ENCODE measurements at places on chromosomes 12 and 14.

DNA sequence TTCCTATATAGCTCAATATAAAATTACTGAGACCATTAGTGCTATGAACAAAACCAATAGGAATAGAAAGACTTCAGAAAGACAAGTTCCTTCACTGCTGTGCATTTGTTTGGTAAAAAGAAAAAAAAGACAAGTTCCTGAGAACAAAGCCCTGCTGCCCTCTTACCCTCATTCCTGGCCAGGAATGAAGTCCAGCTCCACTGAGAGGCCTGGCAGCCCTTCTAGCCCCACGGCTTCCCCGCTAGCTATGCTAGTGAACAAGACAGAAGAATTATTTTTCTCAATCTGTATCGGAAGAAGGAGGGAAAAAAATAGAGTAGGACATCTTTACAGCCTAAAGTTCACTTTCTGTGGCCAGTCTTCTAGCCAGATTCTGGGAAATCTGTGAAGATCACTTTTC lies 1.6 kb downstream of the MFAP5 start:
- DNase-seq, result no peak

GRCh38 chr14:81464253-81465002 lies 64.3 kb upstream of the STON2 start:
- DNase-seq, result peak; percentile 42

- no peak for DNase-seq
These were observed 10.8 kb downstream of the NGB start for GRCh38 chr14:77260199-77260598.

DNA sequence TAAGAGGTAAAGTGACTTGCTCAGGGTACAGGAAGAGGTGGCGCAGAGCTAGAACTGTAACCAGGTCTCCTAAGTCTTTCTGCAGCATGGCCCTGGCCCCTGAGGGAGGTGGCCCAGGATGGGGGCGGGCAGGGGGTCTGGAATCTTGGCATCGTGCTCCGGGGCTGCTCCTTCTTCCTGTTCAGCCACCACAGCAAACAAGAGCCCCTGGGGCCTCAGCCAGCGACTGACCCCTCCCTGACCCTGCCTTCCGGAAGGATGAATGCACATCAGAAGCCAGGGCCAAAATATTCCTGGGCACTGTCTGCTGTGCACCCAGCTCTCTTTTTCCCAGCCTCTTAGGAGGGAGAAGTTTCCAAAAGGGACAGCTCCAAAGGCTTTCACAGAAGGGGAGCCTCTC lies 242.8 kb downstream of the DPF3 start:
- no peak for DNase-seq

- DNase-seq, result no peak
These were observed 41.3 kb downstream of the CDC42BPB start for GRCh38 chr14:103016071-103016470.

- no peak for DNase-seq
These were observed 20.1 kb downstream of the SPRING1 start for GRCh38 chr12:116717466-116718437.

GRCh38 chr12:53618275-53618674 lies 7.9 kb downstream of the ATF7 start:
- no peak for DNase-seq

GRCh38 chr14:104870368-104871144 lies 5.5 kb downstream of the CEP170B start:
- DNase-seq, result no peak

DNA sequence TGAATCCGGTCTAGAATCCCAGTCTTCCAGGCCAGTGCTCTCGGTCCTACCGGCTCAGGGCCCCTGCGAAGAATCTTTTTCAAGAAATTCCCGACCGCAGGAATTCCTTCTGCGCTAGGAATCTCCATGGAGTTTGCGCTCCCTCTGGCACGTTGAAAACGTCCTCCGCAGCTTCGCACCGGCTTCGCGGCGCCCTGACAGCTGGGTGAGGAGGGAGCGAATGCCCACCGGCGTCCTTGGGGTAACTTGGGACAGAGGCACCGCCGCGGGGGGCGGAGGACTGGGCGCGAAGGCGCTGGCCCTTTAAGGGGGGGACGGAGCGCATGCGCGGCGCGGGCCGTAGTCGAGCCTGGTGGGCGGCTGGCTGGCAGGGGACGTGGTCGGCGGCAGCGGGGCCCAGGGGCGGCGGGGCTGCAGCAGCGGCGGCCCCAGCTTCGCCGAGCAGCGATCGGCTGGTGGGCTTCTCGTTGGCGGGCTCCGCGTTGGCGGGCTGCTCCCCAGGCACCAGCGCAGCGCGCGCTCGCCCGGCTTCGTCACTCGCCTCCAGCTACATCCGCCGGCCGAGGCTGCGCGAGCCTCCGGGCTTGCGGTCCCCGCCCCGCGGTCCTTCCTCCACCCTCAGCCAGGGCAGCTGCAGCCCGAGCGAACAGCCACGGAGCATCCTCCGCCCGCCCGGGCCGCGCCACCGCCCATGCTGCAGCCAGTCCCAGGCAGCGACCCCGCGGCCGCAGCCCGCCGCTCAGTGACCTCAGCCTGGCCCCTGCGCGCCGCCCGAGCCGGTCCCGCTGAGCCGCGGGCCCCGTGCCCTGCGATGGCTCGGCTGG lies at the start of gene VASH1:
Gene VASH1 (plus strand): TSS at position 333 of the 824 bp plus-strand sequence. CDS start 1,354 bp downstream, outside the sequence.
- DNase-seq, result no peak

DNA sequence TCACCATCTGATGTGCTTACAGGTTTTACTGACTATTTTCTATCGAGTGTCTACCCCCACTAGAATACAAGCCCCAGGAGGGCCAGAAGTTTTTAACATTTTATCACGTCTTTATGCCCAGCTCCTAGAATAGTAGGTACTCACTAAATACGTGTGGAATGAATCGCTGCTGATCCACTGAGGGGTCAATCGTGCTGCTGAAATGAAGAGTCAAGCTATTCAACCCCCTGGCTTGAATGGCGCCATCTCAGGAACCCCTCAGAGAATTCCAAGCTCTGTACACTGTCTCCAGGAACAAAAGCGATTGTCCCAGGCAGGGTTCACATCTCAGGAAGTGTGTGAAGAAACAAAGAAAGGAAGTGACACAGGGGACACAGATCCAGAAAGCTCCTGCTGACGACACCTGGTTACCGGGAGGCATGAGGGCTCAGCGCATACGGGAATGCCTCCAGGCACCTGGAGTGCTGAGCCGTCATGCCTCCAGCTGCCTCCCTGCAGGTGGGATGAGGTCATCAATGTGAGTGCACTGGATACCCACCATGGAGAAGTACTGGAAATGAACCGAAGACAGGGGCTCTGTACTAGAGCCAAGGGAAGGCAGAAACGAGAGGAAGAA lies 45.6 kb downstream of the PITPNM2 start:
- no peak for DNase-seq

- no peak for DNase-seq
These were observed 79.0 kb downstream of the IFNG start for GRCh38 chr12:68080577-68080976.

- DNase-seq, result no peak
These were observed 215.7 kb downstream of the KIF26A start for GRCh38 chr14:104353921-104354701.

- DNase-seq, result no peak
These were observed 23.8 kb upstream of the KIF26A start for GRCh38 chr14:104114421-104115130.

DNA sequence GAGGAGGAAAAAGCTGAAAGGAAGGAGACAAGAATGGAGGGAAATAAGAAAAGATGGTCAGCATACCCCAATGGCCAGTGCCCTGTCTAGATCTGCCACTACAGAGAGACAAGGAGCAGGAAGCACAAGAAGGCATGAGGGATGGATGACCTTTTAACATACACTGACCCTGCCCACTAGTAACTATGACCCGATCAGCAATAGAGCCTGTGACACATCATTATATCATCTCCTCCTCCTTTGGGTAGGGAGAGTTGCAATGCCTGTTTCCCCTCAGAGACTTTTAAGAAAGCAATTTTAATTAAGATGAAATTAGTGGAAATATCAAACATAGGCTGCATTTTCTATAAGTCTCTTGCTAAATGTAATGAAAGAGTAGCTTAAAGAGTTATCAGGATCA lies 4.7 kb upstream of the SLC2A13 start:
- DNase-seq, result no peak

DNA sequence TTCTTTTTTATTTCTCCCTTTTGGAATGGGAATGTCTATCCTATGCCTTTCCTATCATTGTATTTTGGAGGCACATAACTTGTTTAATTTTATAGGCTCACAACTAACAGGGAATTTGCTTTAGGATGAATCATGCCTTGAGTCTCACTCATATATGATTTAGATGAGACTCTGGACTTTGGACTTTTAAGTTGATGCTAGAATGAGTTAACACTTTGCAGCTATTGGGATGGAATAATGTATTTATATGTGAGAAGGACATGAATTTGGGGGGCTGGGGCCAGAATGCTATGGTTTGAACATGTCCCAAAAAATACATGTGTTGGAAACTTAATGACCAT lies 365.3 kb downstream of the ZFP36L1 start:
- no peak for DNase-seq

- no peak for DNase-seq
These were observed 5.4 kb downstream of the ITGB7 start for GRCh38 chr12:53201639-53202038.

GRCh38 chr12:87280893-87281292 lies 748.3 kb downstream of the C12orf50 start:
- DNase-seq, result no peak

DNA sequence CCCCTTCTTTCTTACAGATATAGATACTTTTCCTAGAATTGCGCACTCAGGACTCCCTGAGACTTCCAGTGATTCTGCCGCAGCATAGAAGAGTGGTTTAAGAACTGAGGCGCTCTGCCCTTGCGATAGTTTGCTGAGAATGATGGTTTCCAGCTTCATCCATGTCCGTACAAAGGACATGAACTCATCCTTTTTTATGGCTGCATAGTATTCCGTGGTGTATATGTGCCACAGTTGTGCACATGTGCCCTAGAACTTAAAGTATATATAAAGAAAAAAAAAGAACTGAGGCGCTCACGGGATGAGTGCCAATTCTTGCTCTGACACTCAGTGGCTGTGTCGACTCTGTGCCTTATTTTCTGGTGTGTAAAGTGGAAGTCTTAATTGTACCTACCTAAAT lies 1.4 kb upstream of the CPM start:
- DNase-seq, result no peak

- DNase-seq, result no peak
These were observed 35.8 kb downstream of the RASAL1 start for GRCh38 chr12:113099764-113100163.

GRCh38 chr14:61520576-61520975 lies 174.7 kb upstream of the HIF1A start:
- no peak for DNase-seq

- DNase-seq, result no peak
These were observed 101.0 kb downstream of the SCN8A start for GRCh38 chr12:51692016-51692415.

Data from stimulated activated CD4-positive, alpha-beta T cell treated with anti-CD3 and anti-CD28 coated beads, TNF-alpha, amount 100 ng/mL, for 24 hours (primary cell).